NCI-H2029 treated with DMSO at 0.1 percent for 48 hours (cell line): ENCODE measurements at places on chromosomes 6 and 20.
A peak's percentile ranks its signal among the peaks of the same experiment; 100 is the strongest.

- DNase-seq, result peak; percentile 56
Observed at GRCh38 chr6:170080828-170081371, 210.0 kb downstream of the DLL1 start.

- no peak for DNase-seq
Observed at GRCh38 chr6:142850679-142851423, 94.1 kb downstream of the HIVEP2 start.

DNA sequence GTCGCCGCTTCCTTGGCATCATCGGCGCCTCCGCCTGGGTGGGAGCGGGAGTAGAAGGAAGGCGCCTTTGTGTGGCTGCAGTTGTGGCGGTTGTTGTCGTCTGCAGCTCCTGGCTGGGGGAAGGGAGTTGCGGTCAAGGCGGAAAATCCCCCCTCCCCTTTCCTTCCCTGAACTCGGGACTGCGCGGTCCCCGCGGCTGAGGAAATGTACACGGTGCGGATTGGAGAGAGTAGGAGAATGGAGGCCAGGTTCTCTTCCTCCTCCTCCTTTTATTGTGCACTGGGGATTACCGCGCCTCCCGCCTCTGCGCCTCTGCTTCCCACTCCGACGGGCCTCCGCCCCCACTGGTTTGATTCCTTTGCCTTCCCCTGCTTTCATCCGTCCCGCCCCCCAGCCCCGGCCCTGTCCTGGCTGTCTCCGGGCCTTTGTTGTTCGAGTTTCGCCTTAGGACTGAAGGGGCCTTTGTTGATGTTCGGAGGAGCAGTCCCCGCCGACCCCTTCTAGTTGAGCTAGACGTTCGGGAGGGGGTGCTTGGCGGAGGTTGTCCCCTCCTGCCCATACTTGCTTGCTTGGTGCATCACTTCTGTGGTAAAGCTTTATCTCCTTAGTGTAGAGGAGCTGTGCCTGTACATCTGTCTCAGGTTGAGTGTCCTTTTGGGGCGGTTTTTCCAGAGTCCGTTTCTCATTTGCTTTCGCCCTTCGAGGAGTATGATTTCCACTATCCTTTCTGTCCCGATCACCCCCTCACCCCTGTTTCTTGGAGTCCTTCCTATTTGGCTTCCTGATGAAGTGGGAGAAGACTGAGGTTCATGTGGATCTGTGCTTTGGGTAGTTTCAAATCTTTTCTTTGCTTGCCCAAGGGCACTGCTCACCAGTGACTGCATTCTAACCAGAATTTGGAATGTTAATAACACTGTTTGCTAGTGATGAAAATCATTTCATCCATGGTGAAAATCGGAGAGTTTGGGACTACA lies 764 bp downstream of the ZNF292 start:
- no peak for DNase-seq

DNA sequence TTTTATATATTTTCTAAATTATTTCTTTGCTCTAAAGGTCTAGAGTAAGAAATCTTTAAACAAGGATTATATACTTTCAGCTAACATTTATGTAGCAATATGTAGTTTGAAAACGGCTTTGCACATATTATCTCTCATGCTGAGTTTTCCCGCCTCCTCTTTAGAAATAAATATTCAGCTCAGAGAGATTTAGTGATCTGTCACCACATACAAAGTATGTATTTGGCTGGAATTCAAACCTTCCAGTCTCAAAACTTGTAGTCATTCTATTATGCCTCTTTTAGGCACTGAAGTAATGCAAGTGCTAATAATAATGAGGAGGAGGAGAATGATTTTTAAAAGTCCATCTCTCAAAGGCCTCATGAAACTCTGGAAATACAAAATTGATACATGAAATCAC lies 525.0 kb downstream of the GRIK2 start:
- DNase-seq, result no peak

DNA sequence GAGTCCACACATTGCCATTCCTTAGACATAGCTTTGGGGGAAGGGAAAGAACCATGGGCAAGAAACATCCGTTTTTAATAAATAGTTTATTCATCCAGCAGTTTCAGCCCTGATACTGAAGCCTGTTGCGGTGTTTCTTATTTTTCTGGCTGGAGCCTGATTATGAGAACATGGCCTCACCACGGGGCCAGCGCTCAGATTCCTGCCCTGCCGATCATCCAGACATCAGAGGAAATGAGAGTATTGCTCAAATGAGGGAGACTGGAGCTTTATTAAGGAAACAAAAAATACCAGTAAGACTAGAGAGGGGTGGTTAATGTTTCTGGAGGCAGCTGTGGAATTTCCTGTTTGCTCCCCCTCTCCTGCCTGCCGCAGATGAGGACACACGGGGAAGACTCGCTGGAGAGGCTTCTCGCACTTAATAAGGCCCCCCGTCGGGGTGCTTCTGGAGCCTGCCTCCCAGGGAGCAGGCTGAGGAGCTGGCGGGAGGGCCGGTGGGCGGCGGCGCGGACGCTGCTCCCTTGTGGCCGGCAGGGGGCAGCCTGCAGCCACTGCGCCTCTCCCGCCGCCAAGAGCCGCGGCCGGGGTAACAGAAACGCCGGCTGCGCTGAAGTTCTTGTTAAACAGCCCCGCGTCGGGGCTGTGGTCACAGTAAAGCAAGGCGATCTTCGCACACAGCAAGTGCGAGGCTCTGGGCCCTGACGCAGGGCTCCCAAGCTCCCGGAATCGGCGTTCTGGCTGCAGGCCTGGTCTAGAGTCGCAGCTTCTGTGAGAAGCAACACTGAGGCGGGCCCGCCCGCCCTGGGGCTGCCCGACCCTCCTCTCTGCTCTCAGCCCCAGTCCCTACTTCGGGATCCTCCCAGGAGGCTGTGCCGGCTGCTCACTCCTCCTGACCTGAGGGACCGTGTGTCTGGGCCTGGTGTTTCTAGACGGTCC lies 17.5 kb downstream of the LEMD2 start:
- DNase-seq, result no peak

GRCh38 chr6:148175550-148176188 lies 167.0 kb upstream of the SASH1 start:
- no peak for DNase-seq

- DNase-seq, result no peak
Observed at GRCh38 chr6:133301835-133302234, 60.7 kb downstream of the EYA4 start.

GRCh38 chr20:16758454-16759180 lies 10.5 kb downstream of the OTOR start:
- no peak for DNase-seq

- no peak for DNase-seq
Observed at GRCh38 chr20:57476084-57476526, 48.8 kb downstream of the CTCFL start.

DNA sequence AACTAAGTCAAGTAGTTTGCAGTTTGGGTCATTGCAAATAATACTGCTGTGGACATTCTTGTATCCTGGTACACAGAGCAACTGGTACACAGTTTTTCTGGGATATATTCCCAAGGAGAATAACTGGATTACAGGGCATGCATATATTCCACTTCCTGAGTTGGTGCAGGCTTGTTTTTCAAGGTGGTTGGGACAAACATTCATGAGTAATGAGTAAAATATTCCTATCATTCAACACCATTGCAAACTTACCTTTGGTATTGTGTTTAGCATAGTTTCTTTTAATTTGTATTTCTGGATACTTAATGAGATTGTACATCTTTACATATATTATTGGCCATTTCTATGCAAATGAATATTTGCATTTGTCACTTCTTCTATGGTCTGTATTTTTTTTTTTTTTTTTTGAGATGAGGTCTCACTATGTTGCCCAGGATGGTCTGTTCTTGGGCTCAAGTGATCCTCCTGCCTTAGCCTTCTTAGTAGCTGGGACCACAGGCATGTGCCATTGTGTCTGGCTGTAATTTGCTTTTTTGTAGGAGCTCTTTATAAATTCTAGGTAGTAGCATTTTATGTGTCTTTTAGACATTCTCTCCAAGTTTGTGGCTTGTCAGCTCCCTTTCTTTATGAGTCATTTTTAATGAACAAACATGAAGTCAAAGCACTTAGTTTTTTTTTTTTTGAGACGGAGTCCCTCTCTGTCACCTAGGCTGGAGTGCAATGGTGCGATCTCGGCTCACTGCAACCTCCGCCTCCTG lies 158.7 kb downstream of the SOX4 start:
- no peak for DNase-seq

GRCh38 chr6:135243871-135244796 lies 63.0 kb downstream of the MYB start:
- DNase-seq, result no peak

DNA sequence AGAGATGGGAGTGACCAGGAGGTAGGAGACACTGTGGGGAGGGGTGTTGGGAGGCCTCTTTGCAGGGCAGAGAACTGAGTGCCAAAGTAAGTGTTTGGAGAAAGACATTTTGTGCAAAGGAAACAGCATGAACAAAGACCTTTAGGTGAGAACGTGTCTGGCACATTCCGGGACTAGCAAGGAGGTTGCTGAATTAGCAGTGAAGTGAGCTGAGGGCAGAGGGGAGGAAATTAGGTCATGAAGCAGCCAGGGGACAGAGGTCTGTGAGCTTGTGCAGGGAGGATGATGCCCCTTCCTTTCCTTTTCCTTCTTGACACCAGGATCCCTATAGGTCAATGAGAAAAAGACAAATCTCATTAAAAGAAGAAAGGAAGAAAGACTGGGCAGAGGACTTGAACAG lies 21.4 kb upstream of the AHCY start:
- DNase-seq, result no peak
